ENCODE measurements at places on chromosomes 2 and 18. TPM values are rescaled to one million over a fixed set of nuclear protein-coding genes. Genes with fewer than 3 reads are reported as not detected.

The VWC2L gene
- polyA plus RNA-seq = not detected

The RPRM gene
- 0.28 TPM for polyA plus RNA-seq

The UGT1A9 gene
- 0.01 TPM for polyA plus RNA-seq

The MAPK4 gene
- 0.16 TPM for polyA plus RNA-seq

The UBE2F gene
- 45.5 TPM for polyA plus RNA-seq

The POTEC gene
- not detected for polyA plus RNA-seq

The CYP27A1 gene
- polyA plus RNA-seq = 5.4 TPM

The GULP1 gene
- 5.5 TPM for polyA plus RNA-seq

The WNT10A gene
- polyA plus RNA-seq = 9.6 TPM

The GALR1 gene
- under 0.01 TPM for polyA plus RNA-seq

The POTEF gene
- polyA plus RNA-seq = not detected

The CAPN14 gene
- polyA plus RNA-seq = 141 TPM

The MAL gene
- 3,581 TPM for polyA plus RNA-seq

The GALNT14 gene
- 23.5 TPM for polyA plus RNA-seq

The CRYGD gene
- polyA plus RNA-seq = not detected

The IL36A gene
- polyA plus RNA-seq = 394 TPM

The XIRP2 gene
- polyA plus RNA-seq = 0.13 TPM

The PPP3R1 gene
- polyA plus RNA-seq = 11.9 TPM

The STPG4 gene
- not detected for polyA plus RNA-seq

The C2orf78 gene
- not detected for polyA plus RNA-seq

The TACR1 gene
- 0.35 TPM for polyA plus RNA-seq

The DSG1 gene
- 8.4 TPM for polyA plus RNA-seq

The TRIM54 gene
- 0.05 TPM for polyA plus RNA-seq

The AFF3 gene
- polyA plus RNA-seq = 1.0 TPM

The AMMECR1L gene
- polyA plus RNA-seq = 5.4 TPM

The SKOR2 gene
- not detected for polyA plus RNA-seq

The TRPM8 gene
- polyA plus RNA-seq = not detected

The TBR1 gene
- polyA plus RNA-seq = not detected

The EML6 gene
- polyA plus RNA-seq = 0.88 TPM

The SPATA3 gene
- not detected for polyA plus RNA-seq

The FSIP2 gene
- polyA plus RNA-seq = 0.06 TPM

The KCNE4 gene
- polyA plus RNA-seq = 0.24 TPM

The LAMA3 gene
- polyA plus RNA-seq = 8.0 TPM

The MEP1B gene
- not detected for polyA plus RNA-seq

The TUBA3E gene
- not detected for polyA plus RNA-seq

The ECEL1 gene
- polyA plus RNA-seq = 0.31 TPM

The DAW1 gene
- polyA plus RNA-seq = 0.01 TPM

The UPP2 gene
- not detected for polyA plus RNA-seq

The SPR gene
- 18.2 TPM for polyA plus RNA-seq

The MEMO1 gene
- polyA plus RNA-seq = 73.8 TPM

The NOL4 gene
- polyA plus RNA-seq = not detected

The NABP1 gene
- 62.5 TPM for polyA plus RNA-seq

The NEU4 gene
- polyA plus RNA-seq = 0.04 TPM

The CRIM1 gene
- polyA plus RNA-seq = 10.3 TPM

The ELOA2 gene
- polyA plus RNA-seq = not detected

The ZSWIM2 gene
- not detected for polyA plus RNA-seq

The TDRD15 gene
- polyA plus RNA-seq = not detected

The CCDC178 gene
- polyA plus RNA-seq = 0.34 TPM

The FAM210A gene
- polyA plus RNA-seq = 4.9 TPM

The ASPRV1 gene
- 0.45 TPM for polyA plus RNA-seq

The XPO1 gene
- polyA plus RNA-seq = 43.8 TPM

The SOWAHC gene
- polyA plus RNA-seq = 23.3 TPM

The SLC35G4 gene
- not detected for polyA plus RNA-seq

The IL1R2 gene
- 67.2 TPM for polyA plus RNA-seq

The KCNJ3 gene
- polyA plus RNA-seq = under 0.01 TPM

The HRH4 gene
- 0.01 TPM for polyA plus RNA-seq

The C1QL2 gene
- polyA plus RNA-seq = not detected

All from esophagus (tissue), 2 donors.